Putamen (tissue), 1 donor: ENCODE measurements at places on chromosomes 5 and 9.

DNA sequence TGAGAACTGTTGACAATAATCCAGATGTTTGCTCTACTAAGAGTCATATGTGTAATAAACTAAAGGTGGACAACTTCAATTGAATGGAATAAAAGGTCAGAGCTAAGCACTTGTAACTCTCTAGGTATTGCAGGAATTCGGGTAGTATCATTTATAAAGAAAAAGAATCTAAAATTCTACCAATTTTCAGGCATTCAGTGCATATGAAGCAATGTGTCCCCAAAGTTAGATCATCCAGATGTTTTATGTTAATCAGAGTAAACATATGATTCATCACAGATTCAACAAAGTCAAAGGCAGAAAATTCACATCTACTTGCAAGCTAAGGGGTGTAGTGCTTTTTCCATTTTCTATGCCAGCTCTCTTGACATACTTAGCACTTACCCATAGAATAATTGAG lies 477.1 kb downstream of the PDE4D start:
- DNase-seq: no peak

DNA sequence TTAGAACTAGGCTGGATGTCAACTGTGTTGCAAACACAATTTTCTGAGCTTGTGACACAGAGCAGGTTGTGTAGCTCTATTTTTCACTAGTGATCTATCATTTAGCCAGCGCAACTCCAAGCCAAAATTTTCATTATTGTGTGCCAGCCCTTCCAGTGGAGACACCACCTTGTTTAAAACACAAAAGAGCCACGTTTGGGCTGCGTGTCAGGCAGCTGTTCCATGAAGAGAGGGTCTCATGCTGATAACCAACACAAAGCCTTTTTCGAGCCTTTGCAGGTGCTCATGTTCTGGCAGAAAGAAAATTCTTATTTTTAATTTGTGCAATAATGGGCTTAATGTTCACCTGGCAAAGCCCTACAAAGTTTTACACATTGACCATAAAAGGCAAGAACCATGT lies 237.6 kb upstream of the RGMB start:
- DNase-seq: no peak

DNA sequence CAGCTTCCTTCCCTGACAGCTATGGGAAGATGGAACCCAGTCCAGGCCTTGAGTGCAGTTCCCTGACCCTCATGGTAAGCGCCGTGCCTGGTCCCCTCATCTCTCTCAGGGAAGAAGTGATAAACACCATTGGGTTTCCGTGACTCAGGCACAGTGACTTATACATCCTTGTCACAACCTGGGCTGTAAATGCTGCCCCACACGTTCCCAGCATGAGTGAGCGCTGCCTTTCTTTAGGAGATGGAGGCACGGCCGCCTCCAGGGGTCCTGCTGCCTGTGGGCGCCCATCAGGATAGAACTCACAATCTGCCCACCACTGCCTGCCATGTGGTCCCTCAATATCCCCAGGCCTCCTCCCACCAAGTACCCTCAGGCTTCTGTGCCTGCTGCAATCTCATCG lies 8.3 kb upstream of the NKD2 start:
- DNase-seq: no peak

DNA sequence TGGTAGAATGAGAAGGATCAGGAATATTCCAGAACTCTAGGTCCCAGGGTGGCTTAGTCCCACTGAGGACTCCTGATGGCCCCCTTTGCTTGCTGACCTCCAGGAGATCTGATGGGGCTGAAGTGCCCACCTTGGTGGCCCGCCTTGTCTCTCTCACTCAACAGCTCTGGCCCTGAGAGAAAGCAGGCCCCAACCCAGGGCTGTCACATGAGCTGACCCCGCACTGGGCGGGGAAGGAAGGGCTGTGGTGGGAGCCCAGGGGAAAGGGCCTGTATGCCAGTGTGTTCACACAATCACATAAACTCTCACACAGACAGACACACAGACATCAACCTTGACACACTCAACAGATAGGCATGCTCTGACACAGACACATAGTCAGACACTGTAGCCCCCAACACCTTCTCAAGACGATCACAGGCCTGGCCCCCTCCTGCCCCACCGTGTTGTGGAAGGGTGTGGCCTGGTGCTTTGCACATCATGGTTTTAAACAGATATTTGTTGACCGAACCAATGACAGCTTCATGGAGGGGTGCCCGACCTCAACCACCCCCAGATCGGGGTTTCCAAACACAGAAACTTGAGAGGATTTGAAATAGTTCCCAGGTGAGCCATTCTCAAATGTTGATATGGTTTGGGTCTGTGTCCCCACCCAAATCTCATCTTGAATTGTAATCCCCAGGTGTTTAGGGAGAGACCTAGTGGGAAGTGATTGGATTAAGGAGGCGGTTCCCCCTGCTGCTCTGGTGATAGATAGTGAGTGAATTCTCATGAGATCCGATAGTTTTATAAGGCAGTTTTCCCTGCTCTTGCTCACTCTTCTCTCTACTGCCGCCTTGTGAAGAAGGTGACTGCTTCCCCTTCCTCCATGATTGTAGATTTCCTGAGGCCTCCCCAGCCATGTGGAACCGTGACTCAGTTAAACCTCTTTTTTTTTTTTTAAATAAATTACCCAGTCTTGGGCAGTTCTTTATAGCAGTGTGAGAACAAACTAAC lies 48.5 kb upstream of the HAND1 start:
- DNase-seq: no peak

DNA sequence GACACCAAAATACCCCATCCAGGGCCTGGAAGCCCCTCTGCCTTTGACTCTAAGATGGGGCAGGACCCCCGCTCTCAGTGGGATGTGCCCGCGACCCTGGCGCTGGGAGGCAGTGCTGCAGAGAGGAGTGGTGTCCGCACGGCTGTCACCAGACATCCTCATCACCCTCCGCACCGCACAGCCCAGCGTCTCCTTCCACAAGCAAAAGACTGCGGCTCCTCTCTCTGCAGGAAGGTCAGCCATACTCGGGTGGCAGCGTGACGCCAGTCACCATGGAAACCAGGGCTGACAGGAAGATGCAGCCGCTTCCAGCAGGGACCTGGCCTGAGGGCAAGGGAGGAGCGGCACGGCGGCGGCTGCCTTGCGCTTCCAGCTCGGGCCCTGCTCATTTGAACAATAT lies 17.1 kb upstream of the SLC6A3 start:
- no peak for DNase-seq

GRCh38 chr5:26582350-26583045 lies 455.9 kb downstream of the CDH9 start:
- no peak for DNase-seq

DNA sequence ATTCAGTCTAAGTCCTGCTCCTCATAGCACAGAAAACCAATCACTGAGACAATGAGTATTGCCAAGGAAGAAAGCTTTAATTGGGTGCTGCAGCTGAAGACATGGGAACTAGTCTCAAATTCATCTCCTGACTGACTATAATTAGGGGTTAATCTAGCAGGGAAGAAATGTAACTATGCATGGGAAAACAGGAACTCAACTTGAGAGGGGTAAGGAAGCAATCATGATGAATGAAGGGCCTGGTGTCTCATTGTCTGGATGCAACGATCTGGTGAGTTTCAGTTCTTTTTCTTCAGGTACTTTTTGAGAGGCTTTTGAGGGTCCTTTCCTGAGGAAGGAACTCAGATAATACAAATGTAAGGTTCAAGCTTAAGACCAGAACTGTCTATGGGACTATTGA lies 24.0 kb upstream of the OCLN start:
- DNase-seq: no peak

DNA sequence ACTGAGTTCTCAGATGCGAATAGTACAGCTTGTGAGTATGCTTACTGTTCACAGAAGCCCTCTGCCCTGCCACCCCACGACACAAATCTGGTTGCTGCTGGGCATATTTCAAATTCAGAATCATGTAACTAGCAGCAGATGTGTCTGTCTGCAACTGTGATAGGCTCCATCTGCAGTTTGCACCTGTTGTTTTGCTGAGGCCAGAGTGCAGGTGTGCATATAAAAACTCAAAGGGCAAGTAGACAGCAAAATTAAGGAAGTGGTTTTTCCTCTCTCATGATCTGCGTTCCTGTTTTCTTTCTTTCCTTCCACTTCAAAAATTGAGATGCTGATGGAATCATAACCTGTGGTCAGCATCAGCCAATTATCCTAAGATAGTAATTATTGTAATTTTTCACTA lies 1000.5 kb downstream of the PTPRD start:
- no peak for DNase-seq

DNA sequence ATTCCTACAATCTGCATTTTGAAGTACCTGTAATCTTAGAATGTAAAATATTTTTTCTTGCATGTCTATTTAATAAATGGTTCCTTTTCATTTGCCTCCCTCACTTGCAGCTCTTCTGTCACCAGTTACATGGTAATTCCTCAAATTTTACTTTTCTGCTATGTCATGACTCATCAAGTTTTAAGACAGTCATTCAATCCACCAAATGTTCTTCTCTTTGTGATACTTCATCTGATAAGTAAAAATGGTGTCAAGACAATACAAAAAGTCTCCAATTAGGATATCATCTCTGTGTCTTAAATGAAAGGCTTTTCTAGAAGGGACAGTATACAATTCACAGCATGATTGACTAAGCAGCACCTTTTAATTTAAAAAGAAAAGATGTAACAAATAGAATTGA lies 104.9 kb upstream of the FTMT start:
- DNase-seq: no peak

- no peak for DNase-seq
These were observed 17.9 kb downstream of the STRBP start for GRCh38 chr9:123250504-123250903.

DNA sequence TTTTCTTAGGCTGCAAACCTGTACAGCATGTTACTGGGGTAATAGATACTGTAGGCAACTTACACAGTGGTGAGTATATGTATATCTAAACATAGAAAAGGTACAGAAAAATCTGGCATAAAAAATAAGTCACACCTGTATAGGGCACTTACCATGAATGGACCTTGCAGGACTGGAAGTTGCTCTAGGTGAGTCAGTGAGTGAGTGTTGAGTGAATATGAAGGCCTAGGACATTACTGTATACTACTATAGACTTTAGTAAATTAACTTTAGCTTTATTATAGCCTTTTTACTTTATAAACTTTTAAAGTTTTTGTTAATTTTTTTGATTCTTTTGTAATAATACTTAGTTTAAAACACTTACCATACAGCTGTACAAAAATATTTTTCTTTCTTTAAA lies 51.3 kb downstream of the DENND4C start:
- no peak for DNase-seq

DNA sequence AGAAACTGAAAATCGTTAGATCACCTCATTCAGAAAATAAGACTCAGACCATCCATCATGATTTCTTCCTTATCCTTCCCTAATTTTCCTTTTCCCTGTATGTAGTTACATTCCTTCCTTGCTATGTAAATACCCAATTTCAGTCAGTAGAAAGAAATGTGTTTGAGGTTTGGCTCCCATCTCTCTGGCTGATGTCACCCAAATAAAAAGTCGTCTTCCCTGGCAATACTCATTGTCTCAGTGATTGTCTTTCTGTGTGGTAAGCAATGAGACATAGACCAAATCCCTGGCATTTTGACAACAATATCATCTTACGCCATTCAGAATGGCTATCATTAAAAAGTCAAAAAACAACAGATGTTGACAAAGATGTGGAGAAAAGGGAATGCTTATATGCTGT lies 303.9 kb upstream of the EDIL3 start:
- DNase-seq: no peak

- no peak for DNase-seq
These were observed 6.2 kb downstream of the RBM22 start for GRCh38 chr5:150694612-150695011.

- no peak for DNase-seq
These were observed 42.6 kb downstream of the CETN3 start for GRCh38 chr5:90366948-90367347.

DNA sequence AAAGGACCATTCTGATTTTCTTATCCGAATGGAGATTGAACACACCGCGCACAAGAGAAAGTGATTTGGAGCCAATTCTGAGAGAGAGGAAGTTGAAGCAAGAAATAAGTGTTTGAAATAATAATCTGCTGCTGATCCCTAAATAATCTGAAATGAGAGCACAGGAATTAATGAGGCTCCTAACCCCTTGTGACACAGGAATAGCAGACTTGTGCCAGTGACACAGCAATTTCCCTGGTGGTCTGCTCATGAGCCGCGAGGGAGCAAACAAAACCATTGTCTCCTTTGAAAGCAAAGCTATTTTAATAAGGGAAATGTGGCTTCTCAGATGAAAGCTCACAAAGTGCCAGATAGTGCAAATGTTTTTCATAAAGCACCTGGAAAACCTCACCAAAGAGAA lies 936.1 kb upstream of the WWC1 start:
- DNase-seq: no peak

- DNase-seq: no peak
These were observed 135.2 kb downstream of the PCSK1 start for GRCh38 chr5:96297867-96298266.

DNA sequence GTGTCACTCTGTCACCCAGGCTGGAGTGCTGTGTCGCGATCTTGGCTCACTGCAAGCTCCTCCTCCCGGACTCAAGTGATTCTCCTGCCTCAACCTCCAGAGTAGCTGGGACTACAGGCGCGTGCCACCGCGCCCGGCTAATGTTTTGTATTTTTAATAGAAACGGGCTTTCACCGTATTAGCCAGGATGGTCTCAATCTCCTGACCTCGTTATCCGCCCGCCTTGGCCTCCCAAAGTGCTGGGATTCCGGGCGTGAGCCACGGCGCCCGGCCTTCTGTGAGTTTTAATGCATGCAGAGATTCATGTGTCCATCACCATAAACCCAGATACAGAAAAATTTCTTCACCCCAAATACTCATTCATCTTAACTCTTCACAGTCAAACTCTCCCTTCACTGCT lies 1046.7 kb downstream of the CDH9 start:
- no peak for DNase-seq

GRCh38 chr5:25975885-25976284 lies 1062.5 kb downstream of the CDH9 start:
- DNase-seq: no peak

DNA sequence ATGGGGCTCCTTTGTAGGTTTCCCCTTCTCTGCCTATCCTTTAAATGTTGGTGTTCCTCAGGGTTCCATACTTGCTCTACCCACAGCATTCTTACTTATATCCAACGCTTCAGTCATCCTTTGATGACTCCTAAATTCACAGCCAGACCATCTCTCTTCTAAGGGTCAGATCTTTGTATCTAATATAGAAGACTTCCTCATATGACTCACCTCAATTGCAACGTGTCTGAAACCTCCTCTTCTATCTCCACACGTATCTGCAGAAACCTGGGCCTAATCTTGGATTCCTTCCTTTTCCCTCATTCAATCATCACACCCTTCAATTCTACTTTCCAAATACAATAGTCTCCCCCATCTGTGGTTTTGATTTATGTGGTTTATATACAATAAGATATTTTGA lies 68.3 kb downstream of the HMGCR start:
- no peak for DNase-seq

GRCh38 chr9:72431036-72431435 lies 66.0 kb upstream of the ZFAND5 start:
- no peak for DNase-seq

GRCh38 chr5:142970440-142971030 lies 200.4 kb downstream of the ARHGAP26 start:
- DNase-seq: no peak

- DNase-seq: no peak
These were observed 31.7 kb downstream of the MAPKAP1 start for GRCh38 chr9:125674981-125675973.

GRCh38 chr5:67297376-67297775 lies 100.8 kb upstream of the CD180 start:
- no peak for DNase-seq
